ENCODE measurements at places on chromosomes 5 and 9.

DNA sequence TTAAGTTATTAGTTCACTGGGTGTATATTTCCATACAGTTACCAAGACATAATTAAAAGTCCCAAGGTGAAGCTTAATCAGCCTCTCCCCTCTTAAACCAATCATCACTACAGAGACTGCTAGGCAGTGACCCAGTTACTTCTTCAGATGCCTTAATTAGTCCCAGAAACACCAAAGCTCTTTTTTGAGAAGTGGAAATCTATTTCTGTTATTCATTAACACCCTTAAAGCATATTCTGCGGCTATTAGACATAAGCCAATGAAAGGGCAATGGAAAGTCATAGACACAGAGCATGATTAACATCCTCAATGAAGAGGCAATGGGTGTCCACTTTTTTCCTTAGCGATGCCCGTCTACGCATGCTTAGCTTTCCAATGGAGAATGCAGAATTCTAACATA, 48.3 kb upstream of the DNAH5 start:
- DNase-seq = no peak

GRCh38 chr5:6246820-6247437, 131.4 kb downstream of the MED10 start:
- no peak for DNase-seq

DNA sequence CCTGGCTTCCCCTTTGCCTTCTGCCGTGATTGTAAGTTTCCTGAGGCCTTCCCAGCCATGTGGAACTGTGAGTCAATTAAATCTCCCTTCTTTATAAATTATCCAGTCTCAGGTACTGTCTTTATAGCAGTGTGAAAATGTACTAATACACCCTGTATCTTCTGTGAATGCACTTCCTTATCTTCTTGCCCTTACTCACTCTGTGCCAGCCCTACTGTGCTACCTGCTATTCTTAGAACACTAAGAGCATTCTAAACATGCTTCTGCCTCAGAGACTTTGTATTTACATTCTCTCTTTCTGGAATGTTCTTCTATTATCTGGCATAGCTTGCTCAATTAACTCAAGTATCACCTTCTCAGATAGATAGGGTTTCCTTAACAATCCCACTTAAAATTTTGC, 164.4 kb upstream of the EDIL3 start:
- DNase-seq = no peak

GRCh38 chr9:79382044-79382443, 189.7 kb upstream of the TLE4 start:
- no peak for DNase-seq

DNA sequence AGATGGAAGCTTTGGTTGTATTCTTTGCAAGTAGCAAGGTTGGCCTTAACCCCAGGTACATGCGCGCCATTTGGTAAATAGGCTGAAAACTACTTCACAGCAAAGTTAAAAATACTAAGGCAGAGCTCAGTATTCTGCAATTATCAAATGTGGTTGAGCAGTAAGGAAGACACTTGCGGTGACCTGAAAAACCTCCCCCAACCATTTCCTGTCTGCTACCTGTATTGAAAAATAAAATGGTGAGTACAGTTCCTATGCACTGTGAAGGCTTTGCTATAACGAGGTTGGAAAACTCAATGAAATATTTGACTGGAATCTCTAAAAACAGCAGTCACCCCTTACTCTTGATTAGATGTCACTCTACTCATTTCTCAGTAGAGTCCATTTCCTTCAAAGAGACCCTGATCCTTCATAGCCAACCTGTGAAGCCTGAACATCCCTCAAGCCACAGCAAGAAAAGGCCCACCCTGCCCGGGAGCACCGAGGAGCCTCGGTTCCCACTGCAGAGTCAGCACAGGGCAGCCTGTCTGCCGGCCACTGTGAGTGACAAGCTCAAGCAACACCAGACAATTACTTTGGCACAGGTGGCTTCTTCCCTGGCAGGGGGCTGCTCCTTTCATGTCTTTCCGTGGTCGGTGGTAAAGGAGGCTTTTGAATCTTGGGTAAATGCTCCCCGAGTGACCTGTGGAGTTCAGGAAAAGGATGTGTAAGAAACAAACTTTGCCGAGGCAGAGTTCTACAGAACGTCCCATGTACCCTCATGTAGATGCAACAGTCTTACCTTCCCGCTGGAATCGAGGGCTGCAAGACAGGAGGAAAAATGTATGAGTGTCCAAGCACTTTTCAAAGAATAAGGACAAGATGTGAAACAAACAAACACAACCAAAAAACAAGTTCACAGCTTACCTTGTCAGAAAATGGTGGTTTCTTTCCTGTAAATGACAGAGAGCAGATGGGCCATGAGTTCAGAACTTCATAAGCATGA, 29.6 kb downstream of the C5orf58 start:
- DNase-seq = no peak

- no peak for DNase-seq
Measured at GRCh38 chr9:31388660-31389059, 995.8 kb upstream of the ACO1 start.

DNA sequence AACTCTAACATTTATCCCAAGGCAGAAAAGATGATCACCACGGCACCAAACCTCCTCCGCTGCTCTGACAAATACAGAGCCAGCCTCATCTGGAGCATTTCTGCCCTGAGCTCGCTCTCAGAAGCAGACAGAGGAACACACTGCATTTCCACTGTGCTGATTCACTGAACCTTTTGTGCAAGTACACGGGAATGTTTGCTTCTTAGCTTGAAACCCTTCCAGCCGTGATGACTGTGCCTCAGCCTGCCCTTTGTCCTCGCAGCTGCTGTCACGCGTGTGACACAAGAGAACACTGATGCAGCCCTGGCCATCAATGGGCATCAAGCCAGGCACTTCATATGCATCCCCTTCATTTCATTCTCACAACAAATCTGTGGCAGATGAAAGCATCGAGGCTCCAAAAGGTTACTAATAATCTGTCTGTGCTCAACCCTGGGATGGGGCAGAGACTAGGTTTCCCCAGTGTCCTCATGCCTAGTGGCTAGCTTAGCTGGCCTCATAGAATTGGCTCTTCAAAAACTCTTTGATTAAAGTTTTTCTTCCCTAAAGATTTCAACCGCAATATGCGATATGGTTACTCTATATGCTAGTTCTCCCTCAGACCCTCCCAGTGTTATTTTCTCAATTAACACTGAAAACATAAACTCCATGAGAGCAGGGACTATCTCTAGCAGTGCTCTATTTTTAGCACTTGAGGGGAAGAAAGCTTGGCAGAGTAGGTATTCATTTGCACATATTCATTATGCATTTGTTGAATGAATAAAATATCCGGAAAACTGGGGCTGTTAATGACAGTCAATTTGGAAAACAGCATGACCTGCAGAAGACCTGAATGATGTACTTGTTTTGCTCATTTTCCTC, 7.3 kb downstream of the CDC14B start:
- peak; percentile 81 for DNase-seq

GRCh38 chr9:94922098-94922607, 195.7 kb downstream of the AOPEP start:
- peak; percentile 33 for DNase-seq

GRCh38 chr5:127960270-127960691, 123.3 kb upstream of the SLC12A2 start:
- peak; percentile 55 for DNase-seq

- no peak for DNase-seq
Measured at GRCh38 chr9:92950359-92950955, 3.1 kb downstream of the FGD3 start.

- no peak for DNase-seq
Measured at GRCh38 chr9:18361646-18362045, 112.3 kb upstream of the ADAMTSL1 start.
